ENCODE measurements at places on chromosomes 2 and 18.

GRCh38 chr2:119860924-119861323 lies 101.2 kb downstream of the PTPN4 start:
- DNase-seq, result no peak

- no peak for DNase-seq
These were observed 32.5 kb upstream of the NT5DC4 start for GRCh38 chr2:112688086-112688880.

GRCh38 chr2:130871843-130872740 lies 35.4 kb downstream of the ARHGEF4 start:
- DNase-seq, result no peak

DNA sequence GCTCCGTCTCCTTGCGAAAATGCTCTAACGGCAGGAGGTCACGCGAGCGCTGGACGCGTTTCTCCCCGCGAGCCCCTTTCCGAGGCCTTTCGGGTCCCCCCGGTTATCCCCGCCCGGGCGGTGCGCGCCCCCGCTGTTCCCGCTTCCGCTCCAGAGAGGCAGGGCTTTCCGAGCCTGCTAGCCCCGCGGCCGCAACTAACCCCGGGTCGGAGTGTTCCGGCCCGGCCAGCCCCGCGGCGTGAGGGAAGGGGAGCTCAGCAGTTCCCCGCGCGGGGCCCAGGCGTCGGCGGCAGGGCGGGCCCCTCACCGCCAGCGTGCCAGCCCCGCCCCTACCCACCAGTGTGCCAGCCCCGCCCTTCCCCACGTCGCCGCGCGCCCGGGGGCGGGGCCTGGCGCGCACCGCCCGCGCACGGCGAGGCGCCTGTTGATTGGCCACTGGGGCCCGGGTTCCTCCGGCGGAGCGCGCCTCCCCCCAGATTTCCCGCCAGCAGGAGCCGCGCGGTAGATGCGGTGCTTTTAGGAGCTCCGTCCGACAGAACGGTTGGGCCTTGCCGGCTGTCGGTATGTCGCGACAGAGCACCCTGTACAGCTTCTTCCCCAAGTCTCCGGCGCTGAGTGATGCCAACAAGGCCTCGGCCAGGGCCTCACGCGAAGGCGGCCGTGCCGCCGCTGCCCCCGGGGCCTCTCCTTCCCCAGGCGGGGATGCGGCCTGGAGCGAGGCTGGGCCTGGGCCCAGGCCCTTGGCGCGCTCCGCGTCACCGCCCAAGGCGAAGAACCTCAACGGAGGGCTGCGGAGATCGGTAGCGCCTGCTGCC lies at the start of gene MSH6:
Gene MSH6 (plus strand): TSS at position 475 of the 815 bp plus-strand sequence. CDS start 89 bp downstream, at position 564.
- DNase-seq, result peak; percentile 89

DNA sequence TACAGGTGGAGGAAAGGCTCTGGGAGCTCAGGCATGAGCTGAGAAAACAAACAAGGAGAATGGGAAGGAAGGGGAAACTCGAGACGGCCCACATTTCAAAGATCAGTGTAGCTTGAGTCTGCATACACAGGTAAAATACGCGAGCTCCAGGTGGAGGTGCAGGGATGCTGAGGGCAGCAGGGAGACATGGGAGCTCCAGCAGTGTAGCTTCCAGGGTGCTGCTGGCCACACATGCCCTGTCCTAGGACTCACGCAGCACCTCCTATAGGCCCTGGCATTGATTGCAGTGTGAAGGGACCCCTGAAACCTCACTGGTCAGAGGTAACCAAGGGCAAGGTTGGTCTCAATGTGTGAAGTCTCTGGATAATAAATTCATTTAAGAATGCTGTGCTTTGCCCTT lies 362.8 kb upstream of the HS6ST1 start:
- DNase-seq, result no peak

DNA sequence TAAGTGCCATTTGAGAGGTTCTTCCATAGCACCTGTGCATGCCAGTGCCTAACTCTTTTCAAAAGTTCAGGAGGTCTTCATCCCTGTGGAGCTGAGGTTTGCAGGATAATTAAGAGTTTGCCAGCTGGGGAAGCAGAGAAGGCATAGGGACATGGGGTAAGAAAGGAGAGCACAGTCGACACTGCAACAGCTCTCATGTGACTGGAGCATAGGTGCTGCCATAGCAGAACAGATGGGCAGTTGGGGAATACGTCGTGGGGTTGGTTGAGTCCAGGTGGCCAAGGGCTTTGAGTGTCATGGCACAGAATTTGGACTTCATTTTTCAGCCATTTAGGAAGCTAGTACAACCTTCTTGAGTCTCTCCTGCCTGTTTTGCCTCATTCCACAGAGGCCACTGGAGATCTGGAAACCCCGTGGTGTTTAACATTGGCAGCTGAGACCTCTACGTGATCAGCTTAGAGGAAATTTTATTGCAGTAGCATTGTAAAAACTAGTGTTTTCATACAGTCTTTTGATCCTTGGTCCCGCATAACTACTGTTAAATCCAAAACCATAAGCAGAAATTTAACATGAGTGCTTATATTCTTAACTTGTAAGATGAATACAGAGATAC lies 65.1 kb downstream of the CRIM1 start:
- no peak for DNase-seq

DNA sequence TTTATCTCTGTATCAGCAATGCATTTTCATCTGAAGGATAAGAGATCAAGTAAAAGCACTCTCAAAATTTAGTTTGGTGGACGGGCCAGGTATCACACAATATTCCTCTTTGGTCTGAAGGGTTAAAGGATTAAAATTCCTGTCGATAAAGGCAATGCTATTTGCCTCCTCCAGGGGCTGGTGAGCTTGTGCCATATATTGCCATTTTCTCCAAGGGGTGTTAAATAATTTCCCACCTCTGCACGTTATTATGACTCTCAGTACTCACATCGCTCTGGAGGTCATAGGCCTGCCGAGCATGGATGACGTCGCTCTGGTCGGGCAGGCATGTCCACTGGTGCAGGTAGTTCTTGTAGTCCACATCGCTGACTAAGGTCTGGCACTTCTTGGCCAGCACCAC lies 94.2 kb downstream of the NEB start:
- no peak for DNase-seq

- no peak for DNase-seq
These were observed 114.1 kb downstream of the CRIM1 start for GRCh38 chr2:36469710-36470109.

DNA sequence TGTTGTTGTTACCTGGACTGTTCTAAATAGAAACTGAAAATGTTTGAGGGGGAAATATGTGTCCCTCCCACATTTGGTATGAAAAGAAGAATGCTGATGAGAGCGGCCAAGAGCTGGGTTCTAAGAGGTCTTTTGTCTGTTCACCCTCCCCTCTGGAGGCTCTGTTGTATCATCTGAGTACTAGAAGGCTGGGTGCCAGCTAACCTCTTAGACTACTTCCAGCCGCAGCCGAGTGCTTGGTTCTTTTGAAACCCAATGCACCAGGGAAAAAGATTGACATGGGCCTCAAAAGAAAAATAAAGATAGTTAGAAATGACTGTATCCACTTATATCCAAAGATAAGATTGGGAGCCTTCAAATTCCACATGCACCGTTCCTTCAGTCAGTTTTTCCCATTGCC lies 255.9 kb downstream of the TXNL1 start:
- no peak for DNase-seq

- DNase-seq, result no peak
These were observed 15.0 kb upstream of the ZNF407 start for GRCh38 chr18:74582642-74583041.

DNA sequence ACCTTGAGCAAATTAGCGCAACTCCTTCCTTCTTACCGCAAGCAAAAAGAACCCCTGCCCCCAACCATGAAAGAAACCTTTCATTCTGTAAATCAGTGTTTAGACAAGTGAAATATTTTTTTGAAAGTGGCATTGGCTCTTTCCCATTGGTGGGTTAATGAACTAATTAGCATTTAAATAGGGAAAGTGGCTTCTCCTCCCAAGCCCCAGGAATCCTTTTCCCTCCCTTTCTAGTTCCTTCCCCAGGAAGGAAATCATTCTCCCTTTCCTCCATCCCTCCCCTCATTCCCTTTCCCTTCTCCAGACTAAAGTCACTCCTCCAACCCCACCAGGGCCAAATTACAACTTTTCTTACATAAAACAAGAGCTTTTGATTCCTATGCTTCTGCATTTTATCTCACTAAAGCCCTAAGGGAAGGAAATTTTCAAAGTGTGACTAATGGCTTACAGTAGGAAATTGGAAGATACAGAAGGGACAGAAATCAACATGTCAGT lies 22.9 kb upstream of the TYMS start:
- DNase-seq, result no peak

- no peak for DNase-seq
These were observed 47.2 kb downstream of the PRKRA start for GRCh38 chr2:178403671-178404306.

DNA sequence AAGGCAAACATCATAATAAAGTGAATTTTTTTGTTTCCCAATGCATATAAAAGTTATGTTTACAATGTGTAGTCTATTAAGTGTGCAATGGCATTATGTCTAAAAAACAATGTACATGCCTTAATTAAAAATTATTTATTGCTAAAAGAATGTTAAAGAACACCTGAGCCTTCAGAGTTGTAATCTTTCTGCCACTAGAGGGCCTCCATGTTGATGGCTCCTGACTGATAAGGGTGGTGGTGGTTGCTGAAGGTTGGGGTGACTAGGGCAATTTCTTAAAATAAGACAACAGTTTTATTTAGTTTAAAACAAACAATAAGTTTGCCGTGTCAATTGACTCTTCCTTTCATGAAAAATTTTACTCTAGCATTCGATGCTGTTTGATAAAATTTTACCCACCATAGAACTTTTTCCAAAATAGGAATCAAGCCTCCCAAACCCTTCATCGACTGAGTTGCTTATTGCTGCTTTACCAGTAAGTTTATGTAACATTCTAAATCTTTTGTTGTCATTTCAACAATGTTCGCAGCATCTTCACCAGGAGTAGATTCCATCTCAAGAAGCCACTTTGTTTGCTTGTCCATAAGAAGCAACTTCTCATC lies 32.3 kb downstream of the MAP3K2 start:
- peak; percentile 35 for DNase-seq

DNA sequence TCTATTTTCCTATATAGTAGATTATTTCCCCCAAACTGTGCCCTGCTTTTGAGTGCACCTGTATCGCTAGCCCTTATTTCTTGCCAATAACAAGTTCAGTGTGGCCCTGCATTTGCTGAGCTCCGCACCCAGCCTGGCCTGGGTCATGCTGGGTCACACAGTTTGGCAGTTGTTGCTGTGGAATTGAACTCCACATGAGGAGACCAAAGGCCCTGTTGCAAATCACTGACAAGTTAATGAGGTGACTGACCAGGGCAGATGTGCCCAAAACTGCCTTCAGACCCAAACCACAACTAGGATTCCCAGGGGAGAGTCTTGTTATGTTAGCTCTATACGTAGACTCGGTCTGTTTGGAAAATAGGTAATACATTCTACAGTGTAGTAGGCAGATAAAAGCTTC lies 31.0 kb downstream of the COL4A4 start:
- no peak for DNase-seq

DNA sequence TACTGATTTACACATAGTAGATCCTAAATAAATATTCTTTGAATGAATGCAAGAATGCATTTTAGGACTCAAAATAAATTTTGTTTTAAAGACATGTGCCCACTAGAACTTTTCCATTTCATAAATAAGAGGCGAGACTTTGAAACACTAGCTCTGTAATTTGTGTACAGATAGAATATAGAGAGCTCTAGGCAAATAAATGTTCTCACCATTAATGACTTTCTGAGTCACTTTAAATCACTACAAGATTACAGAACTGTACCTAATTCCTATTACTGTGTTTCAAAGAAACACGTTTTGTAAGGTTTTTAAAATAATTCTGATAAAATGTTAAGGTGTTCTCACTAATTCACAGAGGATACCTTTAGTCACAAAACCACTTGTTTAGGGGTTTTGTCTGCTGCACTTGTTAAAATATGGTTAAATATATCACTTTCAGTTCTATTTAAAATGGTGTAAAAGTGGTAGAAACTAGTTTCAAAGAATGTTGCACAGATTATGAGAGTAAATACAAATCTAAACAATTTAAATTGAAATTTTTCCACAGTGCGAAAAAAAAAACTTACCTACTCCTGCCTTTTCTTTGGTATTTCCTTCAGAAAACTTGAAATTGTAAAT lies 158.7 kb upstream of the ZC3H15 start:
- DNase-seq, result no peak

DNA sequence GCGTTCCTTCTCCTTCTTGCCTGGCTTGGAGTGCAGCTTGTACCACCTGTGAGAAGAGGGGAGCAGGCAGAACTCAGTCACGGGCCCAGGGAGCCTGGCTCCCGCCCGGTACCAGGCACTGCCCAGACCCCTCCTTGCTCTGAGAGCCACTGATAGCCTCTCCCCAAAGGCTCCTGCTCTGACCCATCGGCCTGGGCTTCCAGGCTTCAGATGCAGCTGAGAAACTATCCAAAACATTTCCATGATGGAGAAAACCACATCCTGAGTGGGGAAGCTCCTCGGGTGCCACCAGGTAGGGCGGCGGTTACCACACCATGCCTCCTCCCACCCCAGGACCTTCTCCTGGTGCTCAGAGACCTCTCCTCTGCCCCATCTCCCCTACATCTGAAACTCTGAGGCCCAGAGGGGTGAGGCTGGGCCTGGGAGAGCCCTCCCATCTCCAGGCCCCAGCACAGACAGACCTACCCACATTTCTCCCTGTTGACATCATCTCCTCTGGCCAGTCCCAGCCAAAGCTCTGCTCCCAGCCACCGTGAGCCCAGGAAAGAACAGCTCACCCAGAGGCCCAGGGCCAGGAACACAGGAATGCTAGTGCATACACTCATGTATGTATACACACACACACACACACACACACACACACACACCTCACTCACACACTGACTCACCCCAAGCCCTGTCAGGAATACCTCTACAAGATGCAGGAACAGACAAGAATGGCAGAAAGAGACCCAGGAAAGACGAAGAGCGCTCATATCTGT lies 17.9 kb upstream of the SFXN5 start:
- DNase-seq, result no peak

GRCh38 chr2:28327956-28328922 lies 64.4 kb upstream of the FOSL2 start:
- no peak for DNase-seq

- DNase-seq, result no peak
These were observed 225.3 kb downstream of the AGPS start for GRCh38 chr2:177617849-177618248.

DNA sequence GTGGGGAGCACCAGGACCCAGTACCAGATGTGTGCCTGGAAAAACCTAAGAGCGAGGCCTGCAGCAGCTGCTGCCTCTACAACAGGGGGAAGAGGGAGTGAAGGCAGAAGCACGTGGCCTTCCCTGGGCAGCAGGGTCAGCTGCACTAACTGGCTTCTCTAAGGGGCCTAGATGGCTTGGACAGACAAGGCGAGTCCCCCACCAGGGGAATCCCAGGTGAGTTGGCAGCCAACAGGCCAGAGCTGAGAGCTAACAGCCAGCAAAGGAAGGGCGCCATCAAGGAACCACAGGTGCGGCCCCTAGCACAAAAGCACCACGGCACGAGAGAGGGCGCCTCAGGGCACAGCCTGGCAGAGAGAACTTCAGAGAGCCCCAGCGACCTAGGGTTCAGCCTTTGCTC lies 19.8 kb upstream of the MAL start:
- no peak for DNase-seq

DNA sequence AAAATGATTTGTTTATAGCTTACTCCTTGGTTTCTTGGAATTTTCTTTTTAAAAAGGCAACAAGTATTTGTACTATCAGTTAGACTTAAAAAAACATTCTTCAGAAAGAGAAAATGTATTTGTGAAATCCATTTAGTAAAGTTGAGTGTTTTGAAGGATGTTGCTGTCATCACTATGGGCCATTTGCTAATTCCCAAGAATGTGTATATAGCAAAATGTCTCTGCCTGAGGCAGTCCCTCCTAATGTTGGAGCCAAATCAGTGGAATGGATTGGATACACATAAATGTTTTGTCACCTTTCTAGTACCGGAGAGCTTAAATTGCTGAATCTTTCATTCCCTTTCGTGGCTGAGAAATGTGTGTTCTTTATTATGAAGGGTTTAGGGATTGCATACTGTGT lies 890.2 kb upstream of the ZEB2 start:
- DNase-seq, result no peak

GRCh38 chr18:10318691-10318970 lies 135.8 kb upstream of the APCDD1 start:
- DNase-seq, result no peak
